ENCODE measurements at places on chromosomes 16 and 17.
A peak's percentile ranks its signal among the peaks of the same experiment; 100 is the strongest.

- DNase-seq, result no peak
Observed at GRCh38 chr17:77127735-77128361, 12.9 kb upstream of the SEC14L1 start.

- DNase-seq, result no peak
Observed at GRCh38 chr16:89537549-89537925, 22.9 kb upstream of the RPL13 start.

DNA sequence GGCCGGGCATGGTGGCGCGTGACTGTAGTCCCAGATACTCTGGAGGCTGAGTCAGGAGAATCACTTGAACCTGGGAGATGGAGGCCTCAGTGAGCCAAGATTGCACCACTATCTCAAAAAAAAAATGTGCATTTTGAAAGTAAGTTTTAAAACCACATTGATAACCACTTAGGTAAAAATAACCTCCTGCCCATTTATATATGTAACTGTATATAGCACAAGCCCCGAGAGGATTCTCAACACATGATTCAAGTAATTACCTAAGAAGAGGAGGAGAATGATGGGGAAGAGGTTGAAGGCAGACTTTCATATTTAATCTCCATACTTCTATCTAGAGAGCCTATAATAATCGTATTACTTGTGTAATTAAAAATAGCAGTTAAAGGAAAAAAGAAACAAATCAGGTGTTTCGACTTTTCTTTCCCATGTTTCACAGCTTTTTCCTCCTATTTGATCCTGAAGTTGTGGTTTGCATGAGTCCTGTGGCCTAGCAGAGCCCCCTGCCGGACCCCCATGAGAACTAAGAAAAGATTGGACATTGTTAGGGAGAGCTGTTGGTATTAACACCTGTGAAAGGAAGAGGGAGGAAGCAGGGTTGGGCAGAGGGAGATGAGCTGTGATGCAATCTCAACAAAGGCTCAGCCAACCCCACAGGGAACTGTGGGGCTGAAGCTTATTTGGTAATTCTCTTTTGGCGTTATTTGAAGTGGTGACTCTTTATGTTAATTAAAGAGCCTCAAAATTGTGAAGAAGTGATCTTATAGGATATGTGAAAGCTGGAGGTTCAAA lies 22.1 kb downstream of the PMFBP1 start:
- no peak for DNase-seq

DNA sequence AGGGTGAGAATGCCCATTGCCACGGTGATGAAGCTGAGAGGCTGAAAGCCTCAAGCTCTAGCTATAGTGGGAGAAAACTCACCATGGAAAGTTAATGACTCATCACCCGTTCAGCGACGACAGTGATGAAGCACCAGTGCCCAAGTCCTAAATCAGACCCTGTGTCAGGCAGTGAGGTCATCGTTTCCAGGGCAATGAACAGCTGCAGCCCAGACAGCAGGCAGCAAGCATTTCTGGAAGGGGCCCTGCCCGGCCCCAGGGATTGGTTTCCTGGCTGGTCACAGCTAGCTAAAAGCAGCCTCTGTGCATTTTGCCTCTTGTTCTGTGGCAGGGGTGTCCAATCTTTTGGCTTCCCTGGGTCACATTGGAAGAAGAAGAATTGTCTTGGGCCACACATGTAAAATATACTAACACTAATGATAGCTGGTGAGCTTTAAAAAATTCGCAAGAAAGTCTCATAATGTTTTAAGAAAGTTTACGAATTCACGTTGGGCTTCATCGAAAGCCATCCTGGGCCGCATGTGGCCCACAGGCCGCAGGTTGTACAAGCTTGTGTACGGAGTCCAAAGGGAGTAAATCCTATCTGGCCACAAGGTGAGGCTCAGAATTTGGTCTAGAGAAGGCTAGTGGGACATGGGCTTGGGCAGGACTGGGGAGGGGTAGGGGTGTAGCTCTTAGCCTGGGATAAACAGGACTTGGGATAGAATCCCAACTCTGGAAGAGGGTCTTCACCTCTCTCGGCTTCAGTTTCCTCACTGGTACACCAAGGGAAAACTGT lies 40.6 kb downstream of the MIS12 start:
- peak; percentile 48 for DNase-seq

GRCh38 chr16:88736088-88736487 lies 29.8 kb downstream of the CTU2 start:
- no peak for DNase-seq

- peak; percentile 83 for DNase-seq
Observed at GRCh38 chr16:89361751-89362539, 128.4 kb downstream of the ANKRD11 start.

GRCh38 chr16:73599351-73599750 lies 551.4 kb upstream of the ZFHX3 start:
- no peak for DNase-seq

- DNase-seq, result no peak
Observed at GRCh38 chr16:11685844-11686618, 17.8 kb downstream of the SNN start.

GRCh38 chr17:80696456-80696855 lies 151.8 kb downstream of the RPTOR start:
- no peak for DNase-seq

DNA sequence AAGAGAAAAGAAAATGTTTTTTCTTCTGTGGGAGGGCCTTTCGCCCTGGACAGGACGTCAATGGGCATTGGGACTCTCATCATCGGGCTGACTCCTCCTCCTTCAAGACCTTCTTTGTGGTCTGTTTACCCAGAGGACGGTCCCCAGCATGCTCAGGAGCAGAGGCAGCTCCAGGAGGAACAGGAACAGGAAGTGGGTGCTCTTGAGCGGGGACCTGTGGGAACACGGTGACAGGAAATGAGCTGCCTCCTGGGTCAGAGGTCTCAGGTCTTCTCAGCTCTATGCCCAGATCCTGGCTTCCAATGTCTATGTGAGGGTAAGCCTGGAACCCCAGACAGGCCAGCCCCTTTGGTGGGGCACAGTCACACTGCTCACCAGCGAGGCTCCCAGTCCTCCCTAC lies 12.2 kb downstream of the CD300LD start:
- no peak for DNase-seq

DNA sequence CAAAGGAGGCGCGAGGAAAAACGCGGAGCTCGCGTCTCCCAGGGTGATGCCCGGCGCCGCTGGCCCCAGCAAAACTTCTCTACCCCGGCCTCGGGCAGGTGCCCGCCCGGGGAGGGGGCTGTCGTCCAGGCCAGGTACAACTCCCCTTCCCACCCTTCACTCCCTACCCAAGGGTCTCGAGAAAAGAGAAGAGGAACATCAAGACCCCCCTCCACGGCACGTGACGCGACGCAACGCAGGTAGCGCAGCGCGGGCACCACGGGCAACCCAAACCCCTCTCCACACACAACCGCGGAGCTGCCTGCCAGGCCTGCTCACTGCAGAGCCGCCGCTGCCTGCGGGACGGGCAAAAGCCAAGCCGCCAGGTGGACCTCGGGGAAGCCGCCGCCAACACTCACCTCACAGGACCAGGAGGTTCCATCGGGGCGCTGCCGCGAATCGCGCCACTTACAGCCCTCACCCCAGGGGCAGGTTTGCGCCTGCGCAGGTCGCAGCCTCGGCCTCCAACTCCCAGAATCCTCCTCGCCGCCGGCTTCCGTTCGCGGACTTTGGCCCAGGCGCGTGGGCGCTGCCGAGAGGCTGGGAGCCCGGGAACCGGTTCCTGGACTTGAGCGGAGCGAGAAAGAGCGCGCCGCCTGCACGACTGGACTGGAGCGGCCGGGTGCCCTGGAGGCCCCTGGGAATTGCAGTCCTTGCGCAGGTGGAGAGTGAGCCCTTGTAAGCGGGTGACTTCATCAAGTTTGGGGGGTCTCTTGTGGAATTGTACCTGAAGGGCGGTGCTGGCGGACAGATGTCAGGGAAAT lies at the start of gene ZNF232:
TSS of gene ZNF232 (minus strand) at position 477 of the 803 bp plus-strand sequence. CDS start at position 421, 56 bp downstream.
- peak; percentile 97 for DNase-seq

GRCh38 chr16:23505180-23505665 lies 5.1 kb downstream of the GGA2 start:
- DNase-seq, result no peak

DNA sequence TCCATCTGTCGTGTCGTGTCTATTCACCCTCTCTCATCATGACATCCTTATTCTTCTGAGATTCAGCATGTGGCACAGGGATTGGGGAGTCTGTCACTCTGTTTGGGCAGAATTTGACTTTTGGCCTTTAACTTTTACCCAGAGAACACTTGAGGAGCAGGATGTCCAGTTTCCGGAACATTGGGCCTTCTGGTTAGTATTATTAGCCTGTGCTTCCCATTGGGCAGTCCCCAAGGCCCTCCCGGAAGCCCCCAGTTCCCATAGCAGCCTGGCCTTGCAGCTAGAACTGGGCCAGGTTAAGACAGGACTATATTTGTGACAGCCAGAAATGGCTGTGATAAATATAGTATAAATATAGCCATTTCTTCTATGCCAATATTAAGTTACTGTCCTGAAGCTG lies 9.6 kb downstream of the SCN4A start:
- no peak for DNase-seq

DNA sequence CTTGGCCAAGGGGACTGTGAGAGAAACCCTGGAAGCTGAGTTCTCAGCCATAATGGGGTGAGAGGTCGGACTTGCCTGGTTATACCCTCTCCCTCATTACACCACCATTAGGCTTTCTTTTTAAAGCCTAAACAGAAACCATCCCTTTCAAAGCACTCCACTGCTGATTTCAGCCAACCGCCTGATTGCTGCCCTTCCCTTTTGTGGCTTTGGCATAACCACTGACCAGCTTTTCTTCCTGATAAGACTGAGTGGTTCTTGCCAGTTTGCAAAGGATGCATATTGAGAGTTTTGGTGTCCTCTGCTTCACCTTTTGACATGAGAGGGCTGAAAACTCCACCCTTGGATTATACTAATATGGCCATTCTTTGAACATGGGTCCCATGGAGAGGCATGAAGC lies 308.2 kb upstream of the GOT2 start:
- no peak for DNase-seq

DNA sequence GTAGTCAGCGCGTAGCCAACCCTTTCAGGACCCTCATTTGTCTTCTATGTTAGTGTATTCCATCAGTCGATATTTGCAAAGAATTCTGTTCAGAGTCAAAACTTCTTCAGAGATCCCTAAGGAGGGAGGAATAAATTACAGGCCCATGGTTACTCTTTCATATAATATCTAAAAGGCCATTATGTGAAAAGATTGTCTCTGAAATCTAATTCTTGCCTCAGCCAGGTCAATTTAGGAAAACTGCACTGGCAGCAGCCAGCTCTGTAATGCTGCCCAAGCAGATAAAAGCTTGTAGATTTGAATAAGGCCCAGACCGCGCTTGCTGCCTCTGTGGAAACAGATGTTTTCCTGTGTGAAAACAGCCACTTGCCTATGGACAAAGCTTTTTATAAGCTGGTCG lies 379.8 kb downstream of the CNTNAP4 start:
- DNase-seq, result no peak

DNA sequence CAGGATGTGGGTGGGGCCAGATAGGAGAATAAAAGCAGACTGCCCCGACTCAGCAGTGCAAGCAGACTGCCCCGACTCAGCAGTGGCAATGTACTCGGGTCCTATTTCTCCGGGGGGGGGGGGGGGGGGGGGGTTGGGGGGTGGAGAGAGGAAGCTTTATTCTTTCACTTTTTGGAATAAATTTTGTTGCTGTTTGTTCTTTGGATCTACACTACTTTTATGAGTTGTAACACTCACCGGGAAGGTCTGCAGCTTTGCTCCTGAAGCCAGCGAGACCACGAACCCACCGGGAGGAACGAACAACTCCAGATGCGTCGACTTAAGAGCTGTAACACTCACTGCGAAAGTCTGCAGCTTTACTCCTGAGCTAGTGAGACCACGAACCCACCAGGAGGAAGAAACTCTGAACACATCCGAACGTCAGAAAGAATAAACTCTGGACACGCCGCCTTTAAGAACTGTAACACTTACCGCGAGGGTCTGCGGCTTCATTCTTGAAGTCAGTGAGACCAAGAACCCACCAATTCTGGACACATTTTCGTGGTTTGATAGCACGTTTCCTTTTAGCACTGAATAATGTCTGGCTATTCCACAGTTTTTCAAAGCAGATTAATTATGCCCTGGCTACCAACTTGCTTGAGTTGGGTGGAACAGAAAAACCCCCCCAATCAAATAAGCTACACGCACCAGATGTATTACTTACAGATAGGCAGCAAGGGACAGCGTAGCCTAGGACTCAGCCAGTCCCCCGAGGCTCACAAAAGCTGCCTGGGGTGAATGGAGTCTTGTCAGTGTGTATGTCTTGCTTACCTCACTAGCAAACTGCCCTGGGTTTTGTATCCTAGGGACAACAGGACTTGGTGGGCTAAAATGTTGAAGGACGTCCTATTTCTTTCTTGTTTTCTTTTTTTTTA lies 11.9 kb downstream of the FZD2 start:
- DNase-seq, result peak; percentile 45

DNA sequence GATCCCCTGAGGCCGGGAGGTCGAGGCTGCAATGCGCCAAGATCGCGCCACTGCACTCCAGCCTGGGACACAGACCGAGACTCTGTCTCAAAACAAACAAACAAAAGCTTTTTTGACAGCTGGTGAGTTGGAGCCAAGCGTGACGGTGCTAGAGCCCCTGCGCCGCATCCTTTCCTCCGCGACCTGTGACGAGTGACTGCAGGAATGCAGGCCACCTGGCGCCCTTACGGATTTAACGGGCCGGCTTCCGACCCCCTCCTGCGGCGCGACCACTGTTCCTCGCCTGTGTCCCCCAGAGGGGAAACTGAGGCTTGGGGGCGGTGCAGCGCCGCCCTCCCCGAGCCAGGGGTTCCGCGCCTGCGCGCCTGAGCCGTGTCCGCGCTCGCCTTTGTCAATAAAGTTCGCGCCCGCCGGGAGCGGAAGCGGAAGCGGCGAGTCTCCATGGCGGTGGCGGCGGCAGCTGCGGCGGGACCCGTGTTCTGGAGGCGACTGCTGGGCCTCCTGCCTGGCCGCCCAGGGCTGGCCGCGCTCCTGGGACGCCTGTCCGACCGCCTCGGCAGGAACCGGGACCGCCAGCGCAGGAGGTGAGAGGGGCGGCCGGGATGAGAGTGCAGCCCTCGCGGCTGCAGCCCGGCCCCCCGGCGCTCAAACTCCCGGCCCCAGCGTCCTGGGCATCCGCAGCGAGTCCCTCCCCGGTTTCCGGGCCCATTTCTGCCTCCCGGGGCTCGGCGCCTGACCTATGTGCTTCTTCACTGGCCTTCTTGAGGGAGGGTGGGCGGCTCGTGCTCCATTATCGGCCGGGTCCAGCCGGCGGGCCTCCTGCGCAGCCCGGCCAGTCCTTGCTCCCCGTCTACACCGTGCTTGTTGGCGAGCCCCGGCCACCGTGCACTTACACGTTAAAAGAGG lies at the start of gene PGS1:
TSS of gene PGS1 (plus strand) at position 425 of the 906 bp plus-strand sequence. CDS start at position 442, 17 bp downstream.
- DNase-seq, result peak; percentile 88

DNA sequence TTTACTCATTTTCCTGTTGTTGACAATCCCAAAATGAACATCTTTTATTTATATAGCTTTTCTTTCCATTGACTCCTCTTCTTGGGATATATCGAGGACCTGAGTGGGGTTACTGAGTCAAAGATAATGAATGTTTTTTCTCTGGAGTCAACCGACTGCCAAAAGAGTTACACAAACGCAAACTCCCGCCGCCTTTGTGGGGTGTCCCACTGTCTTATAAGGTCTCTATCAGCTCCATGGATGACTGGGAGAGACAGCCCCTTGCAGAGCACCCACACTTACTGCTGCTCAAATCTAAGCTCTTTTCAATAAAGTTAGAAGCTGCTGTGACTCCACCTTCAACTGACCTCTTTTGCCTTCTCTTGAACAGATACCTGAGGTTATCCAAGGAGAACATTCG lies 25.2 kb downstream of the C16orf78 start:
- no peak for DNase-seq

Data from GM20000 (cell line).